Natural killer cell (primary cell): ENCODE measurements at places on chromosomes 2 and 18. TPM values are rescaled to one million over a fixed set of nuclear protein-coding genes. Genes with fewer than 3 reads are reported as not detected.

Gene ATOH8
- total RNA-seq: not detected

Gene FHOD3
- not detected for total RNA-seq

Gene CUL3
- total RNA-seq: 115 TPM

Gene DSEL
- total RNA-seq: 0.12 TPM

Gene ZNF2
- total RNA-seq: 2.7 TPM

Gene MAB21L4
- not detected for total RNA-seq

Gene BBS5
- total RNA-seq: 1.7 TPM

Gene KCNF1
- total RNA-seq: not detected

Gene IL36A
- not detected for total RNA-seq

Gene QPCT
- total RNA-seq: 2.1 TPM

Gene LRRTM4
- not detected for total RNA-seq

DNA sequence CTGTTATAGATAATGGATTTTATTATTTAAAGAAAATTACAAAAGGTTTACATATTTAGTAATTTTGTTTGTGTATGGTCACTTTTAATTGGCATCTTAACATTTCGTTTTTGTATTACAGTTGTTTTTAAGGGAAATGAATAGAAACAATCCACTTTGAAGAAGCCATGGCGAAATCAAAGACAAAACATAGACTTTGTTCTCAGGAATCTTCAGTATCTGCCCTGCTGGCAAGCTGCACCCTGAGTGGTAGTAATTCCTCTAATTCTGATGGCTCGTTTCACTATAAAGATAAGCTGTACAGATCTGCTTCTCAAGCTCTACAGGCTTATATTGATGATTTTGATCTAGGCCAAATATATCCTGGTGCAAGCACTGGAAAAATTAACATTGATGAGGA, 2.7 kb downstream of the C18orf54 start:
- DNase-seq: no peak

GRCh38 chr2:144583741-144584453, 64.0 kb upstream of the ZEB2 start:
- peak; percentile 3 for DNase-seq

DNA sequence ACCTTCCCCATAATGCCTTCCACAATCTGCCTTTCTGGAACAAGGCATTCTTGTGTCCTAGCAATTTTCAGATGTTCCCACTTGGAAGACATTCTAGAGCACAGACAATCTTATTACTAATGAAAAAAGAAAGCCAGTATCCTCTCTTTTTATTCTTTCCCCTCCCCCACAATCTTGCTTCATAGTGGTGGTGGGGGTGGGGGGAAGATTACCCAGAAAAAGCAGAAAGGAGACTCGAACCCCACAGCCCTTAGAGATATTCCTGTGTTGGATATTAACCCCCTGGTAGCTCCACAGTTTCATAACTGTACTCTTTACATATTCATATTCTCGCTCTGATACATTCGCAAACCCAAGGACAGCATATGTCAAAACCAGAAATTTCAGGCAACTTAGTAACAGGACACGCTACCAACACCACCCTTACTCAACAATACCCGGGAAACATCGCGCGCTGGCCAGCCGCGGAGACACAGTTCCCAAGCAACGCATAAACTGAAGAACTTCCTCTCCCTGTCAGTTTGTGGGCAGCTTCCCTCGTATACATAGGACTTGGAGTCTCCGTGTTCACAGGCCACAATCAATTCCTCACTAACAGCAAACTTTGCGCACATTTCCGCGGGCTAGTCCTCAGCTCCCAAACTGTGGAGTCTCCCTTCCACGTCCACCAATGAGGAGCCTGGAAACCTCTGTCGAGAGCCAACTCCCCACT, 793 bp downstream of the NR4A2 start:
- DNase-seq: peak; percentile 67

DNA sequence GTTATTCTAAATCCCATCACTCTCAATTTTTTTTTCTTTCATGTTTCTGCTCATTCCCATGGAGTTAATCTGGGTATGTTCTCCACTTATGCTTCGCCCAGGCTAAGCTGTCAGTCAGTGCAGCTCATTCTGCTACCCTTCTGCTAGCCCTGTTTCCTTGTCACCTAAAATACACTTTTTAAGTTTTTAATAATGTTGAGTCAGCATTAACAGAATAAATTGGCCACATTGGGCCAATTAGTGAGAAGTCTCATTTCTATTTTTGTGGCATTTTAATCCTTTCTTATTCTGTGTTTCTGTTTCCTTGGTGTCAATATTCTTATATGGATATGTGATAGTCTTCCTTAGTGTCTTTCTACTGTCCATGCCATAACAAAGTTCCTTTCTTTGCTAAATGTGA, 1126.2 kb downstream of the DPP10 start:
- DNase-seq: no peak

DNA sequence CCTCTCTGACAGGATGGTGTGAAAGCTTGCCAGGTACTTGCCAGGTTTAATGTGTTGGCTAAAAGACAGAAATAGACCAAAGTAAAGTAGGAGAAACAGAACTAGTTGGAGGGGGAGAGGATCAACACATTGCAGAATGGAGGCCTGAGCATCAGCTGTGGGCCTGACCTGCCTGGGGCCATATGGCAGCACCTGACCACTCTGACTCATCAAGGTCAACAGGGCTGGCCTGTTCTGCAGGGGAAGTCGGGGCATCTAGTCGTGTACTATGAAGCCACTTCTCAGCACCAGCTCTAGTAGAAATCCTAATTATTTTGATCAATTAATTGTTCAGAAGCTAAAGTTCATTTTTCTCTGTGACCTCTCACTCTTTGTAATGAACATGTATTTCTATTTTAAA, 35.8 kb upstream of the NOSTRIN start:
- DNase-seq: no peak

- DNase-seq: peak; percentile 51
Measured at GRCh38 chr18:77131652-77132368, 773 bp downstream of the MBP start.

GRCh38 chr18:44927127-44927849, 246.6 kb downstream of the SETBP1 start:
- DNase-seq: no peak

DNA sequence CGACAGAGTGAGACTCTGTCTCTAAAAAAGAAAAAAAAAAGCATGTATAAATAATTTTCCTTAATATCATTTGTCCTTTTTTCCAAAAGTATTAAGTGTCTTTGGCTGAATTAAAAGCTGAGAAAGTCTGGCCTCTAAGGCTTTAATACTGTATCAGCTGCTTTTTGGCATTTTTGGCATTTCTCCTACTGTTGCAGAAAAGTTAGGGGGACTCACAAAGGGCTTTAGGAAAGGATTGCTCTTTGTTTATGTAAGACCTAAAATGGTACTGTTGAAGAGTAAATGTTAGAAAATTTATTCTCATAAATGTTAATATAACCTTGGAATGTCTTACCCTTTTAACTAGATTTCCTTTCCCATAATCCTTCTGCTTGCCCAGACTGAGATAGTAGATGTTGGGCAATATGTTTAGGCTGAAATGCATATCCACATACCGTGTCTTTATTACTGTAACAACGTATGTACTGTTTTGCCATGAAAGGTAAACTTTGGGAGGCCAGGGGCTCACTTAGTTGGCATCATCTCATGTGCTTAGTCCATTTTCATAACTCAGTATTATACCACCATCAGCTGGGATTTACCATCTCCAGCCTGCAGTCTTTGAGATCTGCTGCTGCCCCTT, 18.0 kb upstream of the STON1 start:
- DNase-seq: no peak

- DNase-seq: no peak
Measured at GRCh38 chr2:207766041-207766551, 3.6 kb downstream of the FZD5 start.

DNA sequence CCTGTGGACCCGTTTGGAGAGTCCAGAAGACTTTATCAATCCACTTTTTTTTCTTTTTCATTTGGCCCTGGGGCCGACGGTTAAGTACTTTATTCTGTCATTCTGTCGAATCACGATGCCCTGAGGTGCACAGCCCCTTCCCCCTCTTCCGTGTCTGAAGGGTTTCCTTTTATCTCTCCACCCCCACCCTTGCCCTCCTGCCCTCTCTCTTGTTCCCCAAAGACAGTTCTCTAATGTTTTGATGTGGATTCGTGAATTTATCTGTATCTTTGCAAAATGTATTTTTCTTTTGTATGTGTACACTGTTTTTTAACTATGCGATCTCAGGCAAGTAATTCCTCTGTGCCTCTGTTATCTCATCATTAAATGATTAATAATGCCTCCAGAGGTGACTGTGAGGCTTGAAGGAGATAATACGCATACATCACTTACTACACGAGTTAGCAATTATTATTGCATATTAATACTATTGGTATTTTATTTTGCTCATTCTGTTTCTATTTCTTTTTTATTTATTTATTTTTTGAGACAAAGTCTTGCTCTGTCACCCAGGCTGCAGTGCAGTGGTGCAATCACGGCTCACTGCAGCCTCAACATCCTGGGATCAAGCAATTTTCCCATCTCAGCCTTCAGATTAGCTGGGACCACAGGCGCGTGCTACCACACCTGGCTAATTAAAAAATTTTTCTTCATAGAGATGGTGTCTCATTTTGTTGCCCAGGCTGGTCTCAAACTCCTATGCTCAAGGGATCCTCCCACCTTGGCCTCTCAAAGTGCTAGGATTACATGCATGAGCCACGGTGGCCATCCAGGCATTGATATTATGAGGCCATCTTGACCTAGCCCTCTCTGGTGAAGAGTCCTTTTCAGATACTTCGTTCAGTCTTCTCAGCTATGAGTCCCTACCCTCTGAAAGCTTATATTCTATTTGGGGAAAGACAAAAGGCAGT, 1.4 kb upstream of the CASP8 start:
- no peak for DNase-seq

GRCh38 chr2:140662504-140662903, 1468.3 kb downstream of the LRP1B start:
- DNase-seq: no peak

- no peak for DNase-seq
Measured at GRCh38 chr2:218343591-218343990, 13.1 kb upstream of the CATIP start.

DNA sequence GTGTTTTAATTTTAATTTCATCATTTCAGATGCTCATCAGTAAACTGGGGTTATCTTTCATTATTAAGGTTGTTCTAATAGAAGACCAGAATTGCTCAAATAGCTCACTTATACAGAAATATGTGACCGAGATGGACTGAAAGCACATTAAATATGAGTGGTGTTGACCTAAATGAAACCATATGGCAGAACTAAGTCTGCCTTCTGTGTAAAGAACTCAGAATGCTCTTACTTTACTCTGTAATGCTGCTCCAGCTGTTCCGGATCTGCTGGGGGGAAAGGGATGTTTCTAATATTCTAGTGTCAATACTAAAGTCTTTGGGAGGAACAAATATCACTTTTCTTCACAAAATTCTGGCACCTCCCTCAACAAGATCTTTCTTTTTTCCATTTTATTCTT, 131.0 kb downstream of the DPP4 start:
- DNase-seq: no peak

DNA sequence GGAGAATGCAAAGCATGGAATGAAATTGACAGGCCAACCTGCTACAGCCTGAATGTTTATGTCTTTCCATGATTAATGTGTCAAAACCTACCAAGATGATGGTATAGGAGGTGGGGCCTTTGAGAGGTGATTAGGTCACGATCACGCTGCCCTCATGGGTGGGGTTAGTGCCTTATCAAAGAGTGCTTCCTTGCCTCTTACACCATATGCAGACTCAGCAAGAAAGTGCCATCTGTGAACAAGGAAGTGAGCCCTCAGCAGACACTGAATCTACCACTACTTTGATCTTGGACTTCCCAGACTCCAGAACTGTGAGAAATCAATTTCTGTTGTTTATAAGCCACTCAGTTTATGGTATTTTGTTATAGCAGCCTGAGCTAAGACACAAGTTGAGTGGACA, 147.5 kb upstream of the BCL2L11 start:
- DNase-seq: no peak

GRCh38 chr18:12744103-12744502, 41.3 kb downstream of the PSMG2 start:
- peak; percentile 68 for DNase-seq

- DNase-seq: no peak
Measured at GRCh38 chr2:41691561-41691960, 356.3 kb upstream of the PKDCC start.

DNA sequence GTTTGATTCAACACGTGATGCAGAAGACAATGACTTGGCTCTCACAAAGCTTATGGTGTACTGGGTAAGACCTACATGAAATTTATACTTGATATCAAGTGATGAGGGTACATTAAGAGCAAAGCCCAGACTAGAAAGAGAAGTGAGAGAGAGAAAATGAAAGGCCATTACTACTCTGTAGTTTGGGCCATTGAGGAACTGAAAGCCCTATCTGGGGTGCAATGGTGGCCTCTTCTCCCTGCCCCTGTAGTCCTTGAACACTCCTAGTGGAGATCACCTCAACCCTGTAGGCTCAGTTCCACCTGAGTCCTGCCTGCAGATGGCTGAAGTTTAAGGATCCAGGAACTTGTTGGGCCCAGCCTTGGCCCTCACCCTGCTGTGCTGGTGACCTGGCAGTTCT, 569.8 kb upstream of the MEX3C start:
- DNase-seq: no peak

- no peak for DNase-seq
Measured at GRCh38 chr18:10135302-10135926, 221.6 kb downstream of the VAPA start.

- no peak for DNase-seq
Measured at GRCh38 chr18:35577045-35577848, 4.3 kb upstream of the GALNT1 start.

DNA sequence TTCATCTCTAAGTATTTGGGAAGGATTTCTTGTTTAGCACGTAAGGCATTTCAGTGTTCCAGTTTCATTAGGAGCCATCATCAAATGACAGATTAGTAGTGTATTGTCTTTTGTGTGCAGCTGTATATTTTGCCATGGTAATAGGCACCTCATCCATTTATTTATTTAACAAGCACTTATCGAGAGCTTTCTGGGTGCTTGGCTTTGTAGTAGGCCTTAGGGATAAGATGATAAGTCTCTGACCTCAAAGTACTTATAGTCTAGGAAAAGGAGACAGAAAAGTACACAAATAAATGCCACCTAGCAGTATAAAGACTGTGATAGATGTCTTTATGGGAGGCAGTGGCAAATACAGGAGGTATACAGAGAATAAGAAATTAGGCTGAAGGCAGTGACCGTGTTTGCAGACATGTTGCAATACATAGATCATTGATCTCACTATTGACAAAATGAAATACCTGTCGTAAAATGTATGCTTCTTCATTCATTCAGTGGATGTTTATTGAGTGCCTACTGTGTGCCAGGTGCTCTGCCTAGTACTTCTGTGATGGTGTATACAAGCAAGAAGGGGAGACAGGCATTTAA, 265.9 kb downstream of the SETBP1 start:
- no peak for DNase-seq
